ENCODE measurements at places on chromosomes 4 and X. TPM values are rescaled to one million over a fixed set of nuclear protein-coding genes. Genes with fewer than 3 reads are reported as not detected.

The LARP1B gene
- total RNA-seq: 13.7 TPM

The FGF16 gene
- total RNA-seq: 1.6 TPM

The SFRP2 gene
- 11.3 TPM for total RNA-seq

The ADH1A gene
- not detected for total RNA-seq

The GUCY1B1 gene
- 1.4 TPM for total RNA-seq

The ZNF630 gene
- total RNA-seq: 0.26 TPM

The CENPVL1 gene
- total RNA-seq: not detected

The PABPC1L2B gene
- not detected for total RNA-seq

The ATOH1 gene
- total RNA-seq: not detected

The USP17L21 gene
- not detected for total RNA-seq

The KLF8 gene
- total RNA-seq: 0.12 TPM

The CLCN5 gene
- 12.6 TPM for total RNA-seq

The AR gene
- total RNA-seq: 6.8 TPM
